ELR (cell line): ENCODE measurements at places on chromosomes 6 and 20.

DNA sequence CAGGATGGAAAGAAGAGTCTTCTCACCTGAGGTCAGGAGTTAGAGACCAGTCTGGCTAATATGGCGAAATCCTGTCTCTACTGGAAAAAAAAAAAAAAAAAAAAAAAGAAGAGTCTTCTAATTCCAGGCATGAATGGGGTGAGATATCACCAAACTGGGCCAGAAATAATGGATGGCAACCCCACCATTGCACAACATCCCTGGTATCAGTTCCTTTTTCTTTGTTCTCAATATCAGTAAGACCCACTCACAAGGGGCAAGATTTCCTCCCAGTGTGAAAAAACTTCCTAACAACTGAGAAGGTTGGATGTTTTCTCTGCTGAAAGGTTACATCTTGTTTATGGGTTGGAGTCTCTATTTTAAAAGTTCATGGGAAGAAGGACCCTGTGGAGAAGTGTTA, 23.6 kb upstream of the NR2E1 start:
- no peak for DNase-seq

GRCh38 chr6:70415247-70415646, 1.9 kb downstream of the FAM135A start:
- no peak for DNase-seq

GRCh38 chr6:131568726-131569125, 4.3 kb upstream of the ARG1 start:
- DNase-seq = no peak

DNA sequence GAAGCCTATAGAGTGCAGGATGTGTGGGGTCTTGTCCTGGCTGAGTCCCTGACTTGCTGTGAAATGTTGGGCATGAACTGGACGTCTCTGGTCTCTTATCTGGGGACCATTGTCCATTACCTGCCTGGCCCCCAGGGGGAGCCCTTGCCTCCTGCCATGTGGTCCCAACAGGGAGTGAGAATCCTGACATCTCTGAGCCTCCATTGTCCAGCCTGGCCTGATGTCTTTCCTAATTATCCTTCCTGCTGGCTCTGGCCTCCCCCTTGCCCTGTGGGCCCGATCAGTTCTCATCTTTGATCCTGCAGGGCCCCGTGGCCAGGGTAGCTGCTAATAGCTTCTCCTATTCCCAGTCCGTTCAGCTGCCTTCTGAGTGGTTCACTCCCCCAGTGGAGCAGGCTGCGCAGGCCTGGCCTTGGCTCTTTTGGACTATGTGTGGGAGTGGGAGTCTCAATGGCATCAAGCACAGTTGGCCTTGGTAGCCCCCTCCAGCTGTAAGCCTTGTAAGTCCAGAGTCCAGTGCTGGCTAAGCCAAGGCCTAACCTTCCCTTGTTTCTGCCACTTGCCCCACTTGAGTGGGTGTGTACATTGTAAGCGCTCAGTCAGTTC, 77.9 kb upstream of the RALY start:
- DNase-seq = peak; percentile 44

DNA sequence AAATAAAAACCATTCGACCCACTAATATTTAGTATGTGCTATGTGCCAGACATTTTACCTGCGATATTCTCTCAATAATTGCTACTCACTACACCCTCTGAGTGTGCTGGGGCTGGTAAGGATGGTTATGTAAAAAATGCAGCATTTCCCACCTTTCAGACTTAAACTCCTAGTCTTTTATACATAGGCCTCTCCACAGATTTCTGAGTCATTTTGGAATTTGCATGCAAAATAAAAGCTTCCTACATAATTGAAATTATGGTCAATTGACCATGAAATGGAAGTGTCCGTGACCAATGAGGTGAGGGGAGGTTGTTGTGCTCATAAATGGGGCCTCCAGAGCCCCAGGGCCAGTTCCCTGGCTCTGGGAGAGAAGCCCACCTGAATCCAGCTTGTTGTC, 37.7 kb upstream of the MAFB start:
- DNase-seq = no peak

DNA sequence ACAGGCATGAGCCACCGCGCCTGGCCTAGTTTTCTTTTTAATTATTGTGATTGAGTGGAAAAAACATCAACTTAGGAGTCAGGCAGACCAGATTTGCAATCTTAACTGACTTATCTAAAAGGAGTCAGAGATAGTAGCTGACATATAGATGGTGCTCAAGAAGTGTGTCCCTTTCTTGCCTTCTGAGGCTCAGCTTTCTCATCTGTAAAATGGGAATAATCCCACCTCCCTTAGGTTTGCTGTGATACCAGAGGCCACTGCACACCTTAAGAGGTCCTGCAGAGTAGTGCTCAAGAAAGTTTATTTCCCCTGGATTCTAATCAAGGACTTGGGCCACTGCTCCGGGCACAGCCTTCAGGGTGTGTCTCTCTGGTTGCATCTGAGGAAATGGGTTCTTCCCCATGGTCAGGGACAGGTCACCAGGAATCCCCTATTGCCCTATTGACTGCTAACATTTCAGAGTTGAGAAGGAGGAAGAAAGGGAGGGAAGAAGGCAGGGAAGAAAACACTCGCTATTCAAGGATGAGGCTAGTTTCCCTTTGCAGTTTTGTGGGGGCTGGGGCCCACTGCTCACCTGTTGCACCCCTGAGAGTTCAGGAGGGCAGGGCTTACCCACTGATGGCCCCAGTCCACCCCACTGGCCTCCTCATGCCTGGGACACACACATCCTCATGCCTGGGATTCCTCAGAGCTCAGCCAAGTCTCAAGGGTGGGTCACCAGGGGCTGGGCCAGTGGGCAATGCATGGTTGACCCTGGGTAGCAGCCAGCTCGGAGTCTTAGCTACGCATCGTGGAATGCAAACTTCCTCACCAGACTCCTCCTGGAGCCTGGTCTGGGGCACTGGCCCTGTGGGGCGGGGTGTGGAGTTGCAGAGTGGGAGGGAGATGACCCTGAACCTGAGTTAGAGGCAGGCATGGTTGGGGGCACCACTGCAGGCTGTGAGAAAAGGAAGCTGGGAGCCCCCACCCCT, 21.2 kb downstream of the C6orf132 start:
- DNase-seq = peak; percentile 27

DNA sequence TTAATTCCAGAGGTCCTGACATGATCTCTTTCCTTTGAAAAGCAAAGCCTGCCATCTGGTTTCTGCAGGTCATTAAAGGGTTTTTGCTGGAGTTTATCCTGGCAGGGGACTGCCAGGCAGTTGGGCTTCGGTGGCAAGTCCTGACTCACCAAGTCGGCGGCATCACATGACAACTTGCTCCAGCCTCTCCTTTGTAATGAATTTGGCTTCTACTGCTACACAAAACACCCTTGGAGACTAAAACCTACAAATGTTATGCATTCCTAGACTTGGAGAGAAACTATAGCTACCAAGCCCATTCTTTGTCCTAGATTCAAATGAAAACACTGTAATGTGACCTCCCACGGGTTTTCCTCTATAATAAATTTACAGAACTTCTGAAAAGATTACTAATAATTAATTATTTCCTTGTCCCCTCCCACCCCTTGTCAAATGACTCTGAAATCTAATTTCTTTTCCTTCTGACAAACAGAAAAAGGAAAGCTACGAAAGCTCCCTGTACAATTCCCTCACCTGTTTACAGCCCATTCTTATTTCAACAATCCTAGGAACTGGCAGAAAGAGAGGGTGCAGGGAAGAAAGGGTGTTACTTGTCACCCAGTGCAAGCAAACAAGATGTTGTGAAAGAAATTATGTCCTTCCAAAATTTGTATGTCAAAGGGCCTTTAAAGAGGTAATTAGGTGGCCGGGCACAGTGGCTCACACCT, 62.9 kb downstream of the QRSL1 start:
- peak; percentile 43 for DNase-seq

- no peak for DNase-seq
Observed at GRCh38 chr20:54995553-54995952, 520.2 kb downstream of the DOK5 start.

DNA sequence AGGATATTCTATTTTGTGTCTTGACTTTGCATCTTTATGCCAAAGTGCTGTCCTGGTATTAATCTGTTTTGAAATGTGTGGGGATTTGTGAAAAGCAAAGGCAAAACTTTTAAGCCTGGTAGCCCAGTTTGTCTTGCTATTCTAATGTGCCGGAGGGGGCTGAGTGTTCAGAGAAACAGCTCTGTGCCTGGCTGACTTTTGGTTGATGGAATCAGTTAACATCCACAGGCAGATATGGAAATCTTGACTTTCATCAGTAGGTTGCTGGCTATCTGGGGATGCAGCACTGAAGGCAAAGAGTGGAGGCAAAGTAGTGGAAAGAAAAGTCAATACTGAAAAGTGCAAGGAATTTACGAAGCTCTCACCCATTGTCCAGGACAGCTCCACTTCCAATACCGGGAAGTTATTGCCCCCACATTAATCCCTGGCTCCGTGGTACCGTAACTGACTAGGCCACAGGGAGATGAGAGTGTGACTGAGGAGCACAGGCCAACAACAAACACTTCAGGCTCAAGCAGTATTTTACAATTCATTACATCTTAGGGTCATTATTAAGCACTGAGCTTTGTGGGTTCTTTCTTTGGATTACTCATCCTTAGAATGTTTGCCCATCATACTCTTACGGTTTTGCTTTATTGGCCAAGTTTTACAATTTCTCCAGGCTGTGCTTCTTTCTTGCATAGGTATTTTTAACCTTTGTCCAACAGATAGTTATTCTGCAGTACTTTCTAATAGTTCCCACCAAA, 164.6 kb downstream of the MTFR2 start:
- DNase-seq = peak; percentile 44

DNA sequence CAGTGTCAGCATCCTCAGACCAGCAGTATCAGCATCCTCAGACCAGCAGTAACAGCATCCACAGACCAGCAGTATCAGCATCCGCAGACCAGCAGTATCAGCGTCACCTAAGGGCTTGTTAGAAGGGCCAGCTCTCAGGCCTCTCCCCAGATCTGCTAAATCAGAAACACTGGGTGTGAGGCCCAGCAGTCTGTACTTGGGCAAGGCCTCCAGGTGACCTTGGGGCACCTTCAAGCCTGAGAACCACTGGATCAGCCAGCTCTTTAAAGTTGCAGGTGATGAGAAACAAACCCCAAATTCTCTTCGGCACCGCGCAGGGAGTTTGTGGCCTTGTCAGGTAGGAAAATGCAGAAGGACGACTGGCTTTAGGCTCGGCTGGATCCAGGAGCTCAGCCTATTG, 290.5 kb upstream of the CDH4 start:
- DNase-seq = no peak
